ENCODE measurements at places on chromosomes 4 and X.

DNA sequence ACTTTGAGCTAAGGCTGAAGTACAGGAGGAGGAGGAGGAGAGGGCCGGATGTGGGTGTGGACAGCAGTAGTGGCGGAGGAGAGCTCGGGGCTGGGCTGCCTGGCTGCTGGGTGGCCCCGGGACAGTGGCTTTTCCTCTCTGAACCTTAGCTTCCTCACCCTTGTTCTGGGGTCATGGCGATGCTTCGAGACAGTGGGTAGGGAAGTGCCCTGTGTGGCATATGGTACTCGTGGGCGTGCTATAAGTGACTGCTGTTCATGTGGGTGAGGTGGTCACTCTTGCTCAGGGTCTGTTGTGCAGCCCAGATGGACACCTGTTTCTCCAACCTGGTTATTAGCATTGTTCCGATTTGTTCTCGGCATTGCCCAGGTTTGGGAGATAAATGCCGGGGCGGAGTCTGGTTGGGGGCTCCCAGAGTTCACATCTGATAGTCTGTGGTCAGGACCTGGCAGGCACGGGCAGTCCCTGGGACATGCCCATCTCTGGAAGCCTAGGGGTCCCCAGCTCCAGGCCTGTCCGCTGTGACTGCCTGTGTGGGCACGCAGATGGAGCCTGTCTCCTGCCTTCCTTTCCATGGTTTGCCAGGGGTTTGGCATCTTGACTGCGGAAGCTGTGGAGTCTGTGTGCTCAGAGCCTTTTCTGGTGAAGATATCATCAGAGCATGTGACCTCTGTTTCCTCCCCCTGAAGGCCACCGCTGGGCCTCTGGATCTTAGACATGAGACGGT, 4.9 kb upstream of the CPZ start:
- no peak for DNase-seq

DNA sequence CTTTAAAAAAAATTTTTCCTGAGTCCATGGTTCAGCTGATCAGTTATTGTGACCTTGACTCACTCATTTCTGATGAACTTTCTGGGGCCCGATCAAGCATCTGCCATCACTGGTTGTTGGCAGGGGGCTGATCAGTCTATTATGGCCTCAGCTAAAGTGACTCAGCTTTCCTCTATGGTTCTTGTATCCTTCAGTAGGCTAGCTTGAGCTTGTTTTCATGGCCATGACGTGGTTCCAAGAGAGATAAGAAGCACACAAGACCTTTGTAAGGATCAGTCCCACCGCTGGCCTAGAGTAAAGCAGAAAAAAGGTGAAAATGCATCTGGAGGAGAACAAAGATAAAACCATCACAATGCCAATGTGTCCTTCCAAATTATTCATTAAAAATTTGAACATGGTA, 29.8 kb upstream of the EPGN start:
- no peak for DNase-seq

DNA sequence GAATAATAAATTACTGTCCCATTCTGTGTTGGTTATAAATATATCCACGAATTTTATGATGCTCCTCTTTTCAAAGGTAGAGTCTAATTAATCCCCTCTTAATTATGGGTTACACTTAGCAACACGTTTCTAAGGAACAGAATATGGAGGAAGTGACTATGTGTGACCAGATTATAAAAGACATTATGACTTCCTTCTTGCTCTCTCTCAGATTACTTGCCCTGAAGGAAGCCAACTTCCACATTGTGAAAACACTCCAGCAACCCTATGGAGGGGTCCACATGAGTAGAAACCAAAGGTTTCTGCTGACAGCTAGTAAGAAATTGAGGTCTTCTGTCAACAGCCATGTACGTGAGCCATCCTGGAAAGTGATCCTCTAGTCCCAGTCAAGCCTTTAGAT, 59.3 kb downstream of the WDFY3 start:
- no peak for DNase-seq

DNA sequence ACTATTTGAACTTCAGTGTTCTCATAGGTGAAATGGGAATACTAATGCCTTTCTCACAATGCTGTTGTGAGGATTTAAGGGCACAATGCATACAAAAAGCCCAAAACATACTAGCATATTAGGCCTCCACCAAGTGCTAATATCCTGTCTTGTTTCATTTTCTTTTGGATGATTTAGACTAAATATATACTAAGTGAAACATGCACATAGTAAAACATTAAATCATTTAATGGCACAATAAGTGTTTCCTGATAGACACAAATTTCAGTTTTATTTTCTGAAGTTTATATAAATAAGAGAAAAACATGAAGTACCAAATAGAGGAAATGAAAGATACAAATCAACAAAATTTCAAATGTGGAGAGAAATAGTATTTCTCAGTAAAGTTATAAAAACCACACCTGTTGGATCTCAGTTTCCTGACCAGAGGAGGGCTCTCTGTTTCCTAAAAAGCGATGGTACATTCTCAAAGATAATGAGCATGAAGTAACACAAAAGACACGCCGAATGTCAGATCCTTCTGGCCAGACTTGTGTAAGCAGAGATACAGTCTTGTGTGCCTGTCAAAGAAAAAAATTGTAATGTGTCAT, 25.1 kb downstream of the DDX60 start:
- no peak for DNase-seq

GRCh38 chrX:139826065-139827044, 106.5 kb downstream of the ATP11C start:
- no peak for DNase-seq

DNA sequence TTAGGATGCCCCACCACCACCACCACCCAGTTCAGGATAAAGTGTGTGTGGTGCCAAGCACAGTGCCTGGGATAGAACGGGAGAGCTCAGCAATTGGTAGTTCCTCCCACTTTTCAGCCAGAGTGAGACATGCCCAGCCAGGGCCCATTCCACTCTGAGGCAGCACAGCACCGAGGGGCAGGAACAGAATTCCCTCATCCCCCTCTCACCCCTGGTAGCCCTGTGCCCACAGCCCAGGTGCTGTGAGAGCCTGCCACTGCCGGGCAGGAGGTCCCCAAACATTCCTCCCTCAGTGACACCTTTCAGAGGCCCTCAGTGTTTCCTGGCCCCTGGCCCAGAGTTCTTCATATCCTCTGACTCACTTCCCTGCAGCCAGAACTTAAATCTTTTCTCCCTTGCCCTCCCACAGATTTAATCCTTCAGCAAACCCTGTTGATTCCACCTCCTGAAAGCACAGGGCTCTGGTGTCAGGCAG, 8.1 kb downstream of the RIPPLY1 start:
- no peak for DNase-seq

DNA sequence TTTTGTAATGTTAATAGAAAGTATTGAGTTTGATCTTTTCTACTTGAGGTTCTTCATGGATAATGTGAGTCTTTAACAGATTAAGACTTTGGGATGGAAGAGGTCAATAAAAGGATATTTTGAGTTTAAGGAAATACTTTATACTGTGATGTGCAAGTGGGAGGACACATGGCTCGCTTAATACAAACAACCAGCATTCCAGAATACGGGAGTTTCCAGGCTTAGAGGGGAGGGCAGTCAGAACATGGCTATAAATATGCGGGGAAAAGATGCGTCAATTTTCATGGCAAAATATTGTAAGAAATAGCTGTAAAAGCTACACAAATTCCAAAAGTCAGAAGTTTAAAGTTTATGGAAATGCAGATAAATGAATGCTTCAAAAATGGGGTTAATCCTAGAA, 192.3 kb downstream of the AASDH start:
- no peak for DNase-seq

DNA sequence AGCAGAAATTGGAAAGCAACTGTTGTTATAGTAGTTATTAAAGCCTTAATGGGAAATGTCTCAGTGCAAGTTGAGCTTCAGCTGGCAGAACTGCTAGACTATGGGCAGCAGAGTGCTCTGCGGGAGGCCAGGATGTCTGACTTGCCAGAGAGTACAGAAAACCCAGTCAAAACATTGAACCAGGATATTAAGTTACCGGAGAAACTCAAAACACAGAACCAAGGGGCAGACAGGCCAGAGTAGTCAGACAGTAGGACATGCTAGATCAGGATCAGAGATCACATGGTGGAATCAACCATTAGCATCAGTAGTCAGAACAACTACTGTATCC, 72.9 kb upstream of the TNIP3 start:
- DNase-seq, result no peak

DNA sequence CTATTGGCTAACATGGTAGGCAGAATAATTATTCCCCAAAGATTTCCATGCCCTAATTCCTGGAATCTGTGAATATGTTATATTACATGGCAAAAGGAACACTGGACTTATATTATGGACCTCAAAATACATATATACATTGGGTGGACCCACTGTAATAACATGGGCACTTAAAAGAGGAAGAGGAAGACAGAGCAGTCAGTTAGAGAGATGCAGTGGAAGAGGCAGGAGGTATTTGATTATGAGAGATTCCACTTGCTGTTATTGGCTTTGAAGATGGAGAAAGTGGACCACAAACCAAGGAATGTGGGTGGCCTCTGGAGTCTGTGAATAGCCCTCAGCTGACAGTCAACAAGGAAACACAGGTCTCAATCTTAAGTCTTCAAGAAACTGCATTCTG, 14.0 kb upstream of the ART3 start:
- DNase-seq, result no peak

- no peak for DNase-seq
These were observed 60.9 kb downstream of the ARHGEF38 start for GRCh38 chr4:105613306-105613705.

GRCh38 chr4:166290426-166290825, 417.4 kb downstream of the TLL1 start:
- no peak for DNase-seq

- no peak for DNase-seq
These were observed 48.7 kb upstream of the SRD5A3 start for GRCh38 chr4:55297346-55297745.

DNA sequence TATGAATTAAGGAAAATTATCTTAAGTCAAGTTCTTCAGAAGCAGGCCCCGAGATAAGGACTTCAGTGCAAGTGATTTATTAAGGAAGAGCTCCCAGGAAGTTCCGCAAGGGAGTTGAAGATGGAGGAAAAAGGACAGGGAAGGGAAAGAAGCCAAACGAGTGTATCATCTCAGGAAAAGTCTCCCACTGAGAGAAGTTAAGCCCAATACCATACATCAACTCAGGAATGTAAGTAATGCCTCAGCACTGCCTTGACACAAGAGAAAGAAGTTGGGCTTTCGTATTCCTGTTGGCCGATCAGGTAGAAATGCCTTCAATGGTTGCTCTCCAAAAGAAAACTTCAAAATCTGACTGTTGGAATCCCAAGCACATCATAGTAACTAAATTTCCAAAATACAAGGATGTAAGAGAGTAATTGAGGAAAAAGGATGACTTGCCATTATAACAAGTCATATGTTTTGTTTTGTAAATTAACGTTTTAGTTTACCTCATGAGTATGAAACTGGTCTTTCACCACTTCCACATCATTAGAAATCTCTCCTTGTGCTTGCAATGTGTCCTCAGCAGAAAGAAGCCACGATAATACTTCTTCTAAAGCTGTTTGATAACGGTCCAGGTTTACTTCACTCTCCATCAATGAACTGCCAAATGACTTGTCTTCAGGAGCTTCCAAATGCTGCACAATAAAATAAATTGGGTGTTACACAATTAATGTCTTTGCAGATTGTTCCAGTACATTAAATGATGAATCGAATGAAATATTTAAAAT, 566.7 kb downstream of the DMD start:
- no peak for DNase-seq

GRCh38 chr4:83629945-83630721, 94.2 kb downstream of the GPAT3 start:
- no peak for DNase-seq

DNA sequence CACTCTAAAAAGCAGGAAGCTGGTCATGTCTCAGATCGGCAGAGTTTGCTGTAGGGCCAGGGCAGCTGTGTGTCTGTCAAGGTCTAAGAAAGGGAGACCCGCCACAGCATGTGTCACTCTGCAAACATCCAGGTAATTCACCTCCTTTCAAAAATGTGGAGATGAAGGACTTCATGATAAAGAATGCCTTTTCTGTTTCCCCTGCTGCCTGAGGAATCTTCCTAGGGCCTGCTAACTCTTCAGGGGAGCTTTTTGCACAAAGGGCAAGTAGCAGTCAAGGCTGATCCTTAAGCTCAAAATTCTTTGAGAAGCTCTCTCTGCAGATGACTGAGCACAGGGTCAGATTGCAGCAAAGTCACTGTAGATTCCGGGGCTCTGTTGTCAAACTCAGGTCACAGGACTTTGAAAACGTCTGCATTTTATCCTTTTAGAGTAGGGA, 21.1 kb downstream of the RASL11B start:
- DNase-seq, result no peak

DNA sequence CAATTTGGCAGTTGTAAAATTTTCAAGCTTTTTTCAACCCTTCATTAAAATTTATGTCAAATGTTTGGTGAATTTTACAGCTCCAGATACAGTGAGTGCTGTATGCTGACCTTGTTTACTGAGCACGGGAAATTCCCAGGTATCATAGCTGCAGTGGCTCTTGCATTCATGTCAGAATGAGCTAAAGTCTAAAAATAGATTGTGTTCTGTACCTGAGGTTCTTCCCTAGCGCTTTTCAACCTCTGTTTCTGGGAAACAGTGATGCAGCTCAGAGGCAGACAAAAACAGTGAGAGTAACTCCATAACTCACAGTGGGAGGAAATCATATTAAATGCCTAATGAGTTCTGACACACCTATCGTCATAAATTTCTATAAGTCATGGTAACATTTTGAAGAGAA, 393.8 kb upstream of the GNPDA2 start:
- no peak for DNase-seq

DNA sequence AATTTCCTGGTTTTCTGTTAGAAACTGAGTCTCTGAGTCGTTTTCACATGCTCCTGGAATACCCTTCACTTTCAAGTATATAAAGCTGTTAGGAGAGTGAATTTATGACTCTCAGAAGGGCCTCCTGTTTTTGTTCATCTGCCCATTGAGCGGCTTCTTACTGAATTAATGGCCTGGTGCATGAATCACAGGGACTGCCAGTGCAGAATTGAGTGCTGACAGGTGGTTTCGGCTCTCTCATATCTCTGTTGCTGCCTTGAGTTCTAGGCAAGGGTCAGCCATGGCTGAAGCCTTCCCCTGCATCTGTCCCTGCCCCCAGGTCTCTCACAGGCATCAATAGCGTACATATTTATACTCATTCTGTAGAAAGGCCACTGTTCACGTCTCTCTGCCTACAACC, 22.7 kb upstream of the SEPSECS start:
- DNase-seq, result no peak

GRCh38 chr4:15162465-15163283, 160.4 kb downstream of the CPEB2 start:
- DNase-seq, result peak; percentile 20

- no peak for DNase-seq
These were observed 8.7 kb upstream of the FGFRL1 start for GRCh38 chr4:1002631-1003251.

- DNase-seq, result no peak
These were observed 59.1 kb downstream of the SLAIN2 start for GRCh38 chr4:48400416-48400815.

GRCh38 chr4:113739197-113739596, 22.3 kb downstream of the CAMK2D start:
- DNase-seq, result peak; percentile 9

Measured in hematopoietic multipotent progenitor cell (in vitro differentiated cells).